CD4-positive, alpha-beta T cell treated with Interferon alpha-2 for 1 hour (primary cell): ENCODE measurements at places on chromosomes 1 and 21.

DNA sequence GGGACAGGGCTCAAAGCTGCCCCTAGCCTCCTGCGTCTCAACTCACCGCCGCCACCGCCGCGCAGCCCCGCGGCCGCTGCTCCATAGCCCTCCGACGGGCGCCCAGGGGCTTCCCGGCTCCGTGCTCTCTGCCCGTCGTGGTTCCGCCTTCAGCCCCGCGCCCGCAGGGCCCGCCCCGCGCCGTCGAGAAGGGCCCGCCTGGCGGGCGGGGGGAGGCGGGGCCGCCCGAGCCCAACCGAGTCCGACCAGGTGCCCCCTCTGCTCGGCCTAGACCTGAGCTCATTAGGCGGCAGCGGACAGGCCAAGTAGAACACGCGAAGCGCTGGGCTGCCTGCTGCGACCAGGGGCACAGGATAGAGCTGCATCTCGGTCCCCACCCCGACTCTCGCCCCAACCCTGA lies at the start of gene TNFRSF25:
Gene TNFRSF25 (minus strand): TSS at position 151 of the 400 bp plus-strand sequence. CDS start 66 bp downstream, at position 85.
- DNase-seq = peak; percentile 47

DNA sequence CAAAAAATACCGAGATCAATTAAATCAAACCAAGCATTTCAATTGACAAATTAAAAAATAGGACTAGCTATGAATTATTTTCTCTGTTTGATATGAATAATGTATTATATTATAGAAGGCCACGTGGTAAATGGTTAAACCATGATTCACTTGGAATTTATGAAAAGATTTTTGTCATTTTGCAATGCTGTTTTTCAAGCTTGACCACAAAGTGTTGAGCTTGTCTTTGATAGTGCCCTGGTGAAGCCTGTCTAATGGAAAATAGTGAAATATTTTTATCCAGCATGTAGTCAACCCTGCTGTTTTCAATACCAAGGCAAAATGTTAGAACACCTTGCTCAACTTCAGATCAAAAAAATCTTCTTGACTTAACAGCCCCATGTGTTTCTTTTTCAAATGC lies 288.0 kb upstream of the PRMT6 start:
- DNase-seq = no peak

DNA sequence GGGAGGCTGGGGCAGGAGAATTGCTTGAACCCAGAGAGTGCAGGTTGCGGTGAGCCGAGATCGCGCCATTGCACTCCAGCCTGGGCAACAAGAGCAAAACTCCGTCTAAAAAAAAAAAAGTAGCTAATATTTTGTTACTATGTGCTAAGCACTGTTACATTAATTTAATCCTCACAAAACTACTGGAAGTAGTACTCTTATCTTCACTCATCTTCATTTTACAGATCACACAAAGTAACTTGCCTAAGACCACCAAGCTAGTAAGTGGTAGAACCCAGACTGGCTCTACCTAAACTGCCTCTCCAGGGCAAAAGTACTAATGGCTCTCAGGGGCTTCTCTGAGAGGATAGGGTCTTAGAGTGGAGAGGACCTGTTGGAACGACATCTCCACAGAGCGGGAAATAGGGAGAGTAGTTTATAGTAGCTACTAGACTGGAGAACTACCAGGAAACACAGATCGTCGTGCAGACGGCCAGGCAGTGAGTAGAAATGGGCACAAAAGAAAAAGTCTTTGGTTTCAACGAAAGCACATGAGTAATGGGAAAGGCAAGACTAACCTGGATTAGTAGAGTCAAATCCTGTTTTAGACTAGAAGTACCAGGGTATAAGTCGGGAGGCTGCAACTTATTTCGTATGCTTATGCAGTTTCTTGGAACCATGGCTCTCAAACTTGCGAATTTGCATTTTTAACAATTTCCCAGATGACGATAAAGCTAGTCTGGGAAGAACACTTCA lies 1.4 kb downstream of the CLCC1 start:
- DNase-seq = no peak

DNA sequence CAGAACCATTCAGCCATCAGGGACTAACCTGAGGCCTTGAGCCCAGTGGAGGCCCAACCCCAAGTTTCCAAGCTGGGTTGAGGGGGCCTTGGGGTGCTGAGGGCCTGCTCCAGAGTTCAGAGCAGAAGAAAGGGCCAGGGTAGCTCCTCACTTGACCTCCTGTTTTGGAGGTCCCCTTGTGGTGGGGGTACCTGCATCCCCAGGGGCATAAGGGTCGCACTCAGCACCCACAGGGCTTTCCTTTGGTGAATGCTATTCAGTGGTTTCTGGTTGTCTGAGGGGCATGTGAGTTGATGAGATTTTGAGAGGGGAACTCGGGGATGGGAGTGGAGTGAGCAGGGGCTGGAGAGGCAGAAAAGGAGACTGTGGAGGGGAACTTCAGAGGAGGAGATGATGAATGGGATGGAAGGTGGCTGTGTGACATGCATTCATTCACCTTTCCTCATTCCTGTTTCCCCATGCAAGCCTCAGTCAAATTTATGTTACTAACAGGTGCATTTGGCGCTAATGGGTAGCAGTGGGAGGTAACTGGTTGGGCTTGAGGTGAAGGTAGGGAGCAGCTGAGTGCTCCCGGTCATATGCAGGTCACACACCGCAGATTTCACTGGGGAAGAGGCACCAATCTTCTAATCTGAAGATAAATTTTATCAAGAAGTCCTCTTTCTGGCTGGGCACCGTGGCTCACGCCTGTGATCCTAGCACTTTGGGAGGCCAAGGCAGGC lies 50.4 kb downstream of the TEX35 start:
- DNase-seq = no peak

DNA sequence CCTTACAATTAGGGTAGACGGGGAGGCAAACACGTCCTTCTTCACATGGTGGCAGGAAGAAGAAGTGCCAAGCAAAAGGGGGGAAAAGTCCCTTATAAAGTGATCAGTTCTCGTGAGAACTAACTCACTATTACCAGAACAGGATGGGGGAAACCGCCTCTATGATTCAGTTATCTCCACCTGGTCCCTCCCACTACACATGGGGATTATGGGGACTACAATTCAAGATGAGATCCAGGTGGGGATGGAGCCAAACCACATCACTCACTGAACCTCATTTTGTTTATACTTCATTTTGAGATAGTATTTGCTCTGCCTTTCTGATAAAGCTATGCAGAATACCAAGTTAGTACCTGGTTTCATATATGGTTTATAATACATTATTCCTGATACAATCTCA lies 26.5 kb downstream of the APP start:
- no peak for DNase-seq

GRCh38 chr1:53498555-53499131 lies 39.4 kb downstream of the DMRTB1 start:
- no peak for DNase-seq

DNA sequence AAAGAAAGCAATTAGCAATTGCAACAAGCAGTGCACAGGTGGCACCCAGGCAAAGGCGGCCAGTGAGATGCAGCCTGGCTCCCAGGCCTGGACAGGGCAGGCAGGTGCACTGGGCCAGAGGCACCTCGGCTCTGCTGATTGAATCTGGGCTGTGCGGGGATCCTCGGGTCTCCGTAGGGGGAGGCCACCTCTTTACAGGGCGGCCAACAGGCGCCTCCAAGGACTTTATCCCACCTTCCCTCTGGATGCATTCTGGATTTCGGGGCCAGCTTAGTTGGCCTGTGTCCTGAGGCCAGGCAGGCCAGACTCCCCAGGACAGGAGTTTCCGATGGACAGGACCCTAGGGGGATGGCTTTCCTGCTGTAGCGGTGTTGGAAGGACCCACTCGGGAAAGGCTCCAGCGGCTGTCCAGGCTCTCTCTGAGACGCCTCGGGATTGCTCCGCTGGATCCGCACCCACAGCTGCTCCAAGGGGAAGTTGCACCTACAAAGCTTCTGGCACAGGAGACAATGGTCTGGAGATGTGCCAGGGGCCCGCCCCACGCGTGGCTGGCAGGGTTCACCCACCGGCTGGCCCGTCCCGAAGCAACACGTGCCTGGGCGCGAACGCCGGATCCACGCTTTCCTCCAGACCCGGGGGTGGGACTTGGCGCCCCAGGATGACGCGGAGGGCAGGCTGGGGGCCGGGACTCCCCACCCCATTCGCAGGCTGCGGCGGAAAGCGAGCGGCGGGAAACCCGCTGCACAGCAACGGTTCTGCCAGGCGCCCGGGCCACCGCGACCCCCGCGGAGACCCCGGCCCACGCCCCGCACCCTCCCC lies 810 bp downstream of the SLC19A1 start:
- DNase-seq = peak; percentile 68

DNA sequence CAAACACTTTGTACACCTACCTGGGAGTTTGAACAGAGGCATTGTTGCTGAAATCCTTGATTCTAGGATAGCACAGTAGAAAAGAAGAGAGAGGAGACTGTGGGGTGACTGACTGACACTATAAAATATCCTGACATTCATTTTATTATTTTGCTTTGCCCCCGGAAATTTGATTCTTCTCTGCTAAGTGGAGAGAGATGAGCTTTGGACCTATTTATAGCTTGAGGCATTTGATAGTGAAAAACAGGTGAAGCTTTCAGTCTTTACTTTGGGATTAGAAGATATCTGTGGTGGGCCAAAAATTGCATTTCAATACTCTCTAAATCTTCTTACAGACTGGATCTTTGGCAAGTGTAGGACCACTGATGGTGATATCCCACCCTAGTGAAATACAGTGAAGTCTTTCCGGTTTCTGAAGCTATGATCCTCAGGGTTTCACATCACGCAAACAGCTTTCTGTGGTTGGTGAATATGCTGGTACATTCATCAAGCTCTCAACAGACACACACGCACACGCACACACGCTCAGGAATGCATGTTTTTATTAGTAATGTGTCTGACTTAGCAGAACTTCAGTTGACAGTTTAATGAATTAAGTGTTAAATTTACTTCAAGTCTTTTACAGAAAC lies at the start of gene AMPD1:
Gene AMPD1 (minus strand): TSS at position 117 of the 629 bp plus-strand sequence. CDS start 75 bp downstream, at position 42.
- DNase-seq = no peak

- DNase-seq = no peak
These were observed 81.7 kb downstream of the MAN1C1 start for GRCh38 chr1:25698252-25698651.

- DNase-seq = no peak
These were observed 998 bp upstream of the SPAG17 start for GRCh38 chr1:118186026-118186425.

- DNase-seq = no peak
These were observed 141.3 kb downstream of the ZZZ3 start for GRCh38 chr1:77541162-77541545.

DNA sequence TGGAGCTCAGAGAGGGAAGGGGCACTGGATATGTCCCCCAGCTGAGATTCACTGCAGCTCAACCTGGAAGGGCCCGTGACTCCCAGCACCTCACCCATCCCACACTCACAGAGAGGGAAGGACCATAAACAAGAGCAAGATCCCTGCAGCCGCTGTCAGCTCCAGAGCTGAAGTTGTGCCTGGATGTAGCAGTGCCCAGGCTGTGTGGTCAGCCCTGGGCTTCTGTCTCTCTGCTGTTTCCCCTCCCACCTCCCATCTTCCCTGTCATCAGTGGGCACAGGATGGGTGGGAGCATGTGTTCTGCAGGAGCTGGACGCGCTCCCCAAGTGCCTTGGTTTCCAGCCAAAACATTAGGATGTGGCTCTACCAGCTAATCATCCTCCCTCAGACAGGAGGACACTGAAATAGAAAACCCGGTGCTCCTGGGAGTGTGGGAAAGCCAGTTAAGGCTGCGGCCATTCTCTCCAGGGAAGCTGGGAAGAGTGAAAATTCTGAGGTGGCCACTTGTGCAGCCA lies 282.7 kb downstream of the NPHP4 start:
- no peak for DNase-seq

- no peak for DNase-seq
These were observed 68.2 kb downstream of the ZFYVE9 start for GRCh38 chr1:52210044-52210443.

DNA sequence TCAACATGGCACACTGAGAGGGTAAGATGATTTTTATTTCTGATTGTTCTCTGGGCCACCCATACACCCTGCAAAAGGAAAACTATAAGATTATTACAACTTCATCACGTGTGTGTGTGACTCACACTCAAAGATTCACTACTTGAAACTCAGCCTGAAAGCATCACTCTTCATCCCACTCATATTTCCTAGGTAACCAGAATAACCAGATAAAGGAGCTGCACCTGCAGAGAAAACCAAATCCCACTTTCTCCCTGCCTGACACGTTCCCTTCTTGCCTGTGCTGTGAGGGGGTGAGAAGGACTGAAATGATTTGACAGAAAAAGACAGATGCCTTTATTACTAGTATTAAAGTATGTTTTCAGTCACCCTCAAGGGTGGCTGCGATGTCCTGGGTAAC lies 131.6 kb downstream of the TGFBR3 start:
- DNase-seq = no peak

- DNase-seq = no peak
These were observed 9.6 kb downstream of the TRIM11 start for GRCh38 chr1:228396770-228397662.
